ENCODE measurements at places on chromosomes 1 and 21.

GRCh38 chr1:1079408-1080121, 5.5 kb upstream of the RNF223 start:
- DNase-seq, result peak; percentile 66

DNA sequence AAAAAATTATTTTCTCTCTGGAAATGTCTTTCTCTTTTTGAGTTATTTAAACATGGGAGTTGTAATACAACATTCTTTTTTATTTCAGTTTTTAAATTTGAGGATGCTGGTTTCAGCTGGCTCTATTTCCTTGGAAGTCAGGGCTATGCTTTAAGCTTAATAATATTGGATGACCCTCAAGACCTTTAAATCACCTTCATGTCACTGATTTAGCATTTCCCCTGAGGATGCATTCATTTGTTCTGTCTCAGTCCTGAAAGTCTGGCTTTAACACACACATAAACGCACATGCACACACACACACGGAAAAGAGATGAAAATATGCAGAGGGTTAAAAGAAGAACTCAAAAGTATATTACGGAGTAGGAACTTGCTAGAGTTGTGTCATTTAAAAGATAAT, 260.5 kb downstream of the PTBP2 start:
- DNase-seq, result no peak

- DNase-seq, result no peak
These were observed 52.4 kb upstream of the PAX7 start for GRCh38 chr1:18578271-18578670.

- DNase-seq, result no peak
These were observed 113.2 kb downstream of the TOMM20 start for GRCh38 chr1:235015291-235015985.

DNA sequence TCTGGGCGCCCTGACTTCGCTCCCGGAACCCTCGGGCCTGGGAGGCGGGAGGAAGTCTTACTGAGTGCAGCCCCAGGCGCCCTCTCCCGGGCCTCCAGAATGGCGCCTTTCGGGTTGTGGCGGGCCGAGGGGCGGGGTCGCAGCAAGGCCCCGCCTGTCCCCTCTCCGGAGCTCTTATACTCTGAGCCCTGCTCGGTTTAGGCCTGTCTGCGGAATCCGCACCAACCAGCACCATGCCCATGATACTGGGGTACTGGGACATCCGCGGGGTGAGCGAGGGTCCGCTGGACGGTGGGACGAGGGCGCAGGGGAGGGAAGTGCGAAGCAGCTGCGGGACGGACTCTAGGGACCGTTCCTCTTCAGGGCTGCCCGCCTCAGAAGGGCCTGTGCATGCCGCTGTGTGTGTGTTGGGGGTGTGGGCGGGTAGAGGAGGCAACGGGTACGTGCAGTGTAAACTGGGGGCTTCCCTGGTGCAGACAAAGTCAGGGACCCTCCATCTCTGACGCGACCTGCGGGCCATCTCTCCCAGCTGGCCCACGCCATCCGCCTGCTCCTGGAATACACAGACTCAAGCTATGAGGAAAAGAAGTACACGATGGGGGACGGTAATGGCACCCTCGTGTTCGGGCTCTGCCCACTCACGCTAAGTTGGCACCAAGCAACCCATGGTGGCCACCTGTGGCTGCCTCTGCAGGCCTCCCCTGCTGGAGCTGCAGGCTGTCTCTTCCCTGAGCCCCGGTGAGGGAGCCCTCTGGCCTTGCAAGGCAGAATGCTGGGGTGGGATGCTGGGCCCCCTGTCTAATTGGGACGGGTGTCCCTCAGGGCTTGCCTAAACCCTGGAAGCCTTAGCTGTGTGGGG, at the start of gene GSTM1:
GSTM1 (plus strand) TSS at position 177 of the 859 bp plus-strand sequence; CDS start at position 234, 57 bp downstream.
- no peak for DNase-seq
